ENCODE measurements at places on chromosomes 16 and 17.

- DNase-seq: no peak
These were observed 2.1 kb downstream of the SSTR2 start for GRCh38 chr17:73166731-73167581.

- DNase-seq: no peak
These were observed 347.2 kb upstream of the XYLT1 start for GRCh38 chr16:17817943-17818342.

GRCh38 chr17:1168533-1169220, 11.1 kb downstream of the ABR start:
- DNase-seq: no peak

DNA sequence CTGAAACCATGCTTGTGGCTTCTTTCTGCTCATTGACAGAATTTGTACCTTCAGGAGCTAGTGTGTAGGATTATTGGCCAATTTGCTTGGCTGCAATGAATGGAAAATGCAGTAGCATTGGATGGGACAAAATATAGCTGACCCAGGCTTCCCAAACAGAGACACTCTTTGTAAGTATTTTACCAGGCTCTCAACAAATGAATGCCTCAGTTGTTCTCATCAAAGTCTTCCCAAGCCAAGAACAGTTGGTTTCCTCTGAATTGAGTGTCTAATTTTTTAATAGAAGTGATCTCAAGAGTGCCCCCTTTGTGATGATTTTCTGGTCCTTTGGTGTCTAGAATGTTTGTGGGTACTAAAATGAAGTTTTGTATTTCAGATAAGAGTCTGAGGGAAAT, 140.9 kb downstream of the SHISA9 start:
- no peak for DNase-seq

- no peak for DNase-seq
These were observed 12.7 kb upstream of the CD300A start for GRCh38 chr17:74453665-74454196.

DNA sequence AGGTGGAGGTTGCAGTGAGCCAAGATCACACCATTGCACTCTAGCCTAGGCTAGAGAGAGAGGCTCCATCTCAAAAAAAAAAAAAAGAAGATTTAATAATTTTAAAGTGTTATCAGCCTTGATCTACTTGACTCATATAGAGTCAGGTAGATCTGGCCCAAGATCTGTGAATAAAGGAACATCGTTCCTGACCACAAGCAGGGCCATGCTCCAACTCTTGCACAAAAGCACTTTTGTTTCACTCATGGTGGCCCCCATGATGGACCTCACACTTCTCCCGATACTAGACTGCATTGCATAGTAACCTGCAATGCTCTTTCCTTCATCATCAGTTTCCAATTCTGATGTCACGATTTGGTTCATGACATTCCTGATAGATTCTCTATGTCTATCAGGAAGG, 5.2 kb upstream of the MYH11 start:
- DNase-seq: no peak

DNA sequence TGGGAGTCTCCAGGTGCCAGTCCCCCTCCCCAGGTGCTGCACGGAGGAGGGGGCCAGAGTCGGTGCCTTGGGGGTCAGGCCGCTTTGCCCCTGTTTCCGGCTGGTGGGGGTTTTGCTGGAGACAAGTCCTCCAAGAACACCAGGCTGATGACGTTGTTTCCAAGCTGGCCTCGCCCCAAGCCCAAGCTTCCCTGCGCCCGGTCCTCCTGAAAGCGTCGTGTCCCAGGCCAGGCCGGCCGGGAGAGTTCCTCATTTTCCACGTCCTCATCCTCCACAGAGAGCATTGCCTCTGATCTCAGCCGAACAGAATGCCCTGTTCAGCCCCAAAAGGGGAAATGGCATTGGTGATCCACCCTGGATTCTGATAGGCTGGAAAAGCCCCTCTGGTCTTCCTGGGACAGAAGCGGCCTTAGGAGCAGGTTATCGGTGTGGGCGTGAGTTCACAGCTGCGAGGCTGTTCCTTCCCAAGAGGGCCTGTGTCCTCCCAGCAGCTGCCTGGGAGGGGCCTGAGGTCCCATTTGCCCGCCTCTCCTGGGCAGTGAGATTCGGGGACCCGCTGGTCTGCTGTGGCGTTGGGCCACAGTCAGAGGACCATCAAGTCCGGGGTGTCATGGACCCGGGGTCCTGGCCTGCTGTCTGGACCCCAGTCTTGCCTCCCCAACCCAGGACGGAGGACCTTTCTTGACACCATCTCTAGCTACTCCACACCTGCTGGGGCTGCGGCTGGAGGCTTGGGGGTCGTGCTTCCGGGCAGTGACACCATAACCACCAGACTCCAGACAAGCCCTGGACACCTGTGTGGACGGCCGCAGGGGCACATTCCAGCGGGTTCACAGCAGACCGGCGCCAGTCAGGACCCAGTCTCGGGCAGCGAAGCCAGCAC, 7.1 kb downstream of the SOX8 start:
- DNase-seq: no peak

- no peak for DNase-seq
These were observed 93.9 kb downstream of the TMEM114 start for GRCh38 chr16:8496364-8496763.

DNA sequence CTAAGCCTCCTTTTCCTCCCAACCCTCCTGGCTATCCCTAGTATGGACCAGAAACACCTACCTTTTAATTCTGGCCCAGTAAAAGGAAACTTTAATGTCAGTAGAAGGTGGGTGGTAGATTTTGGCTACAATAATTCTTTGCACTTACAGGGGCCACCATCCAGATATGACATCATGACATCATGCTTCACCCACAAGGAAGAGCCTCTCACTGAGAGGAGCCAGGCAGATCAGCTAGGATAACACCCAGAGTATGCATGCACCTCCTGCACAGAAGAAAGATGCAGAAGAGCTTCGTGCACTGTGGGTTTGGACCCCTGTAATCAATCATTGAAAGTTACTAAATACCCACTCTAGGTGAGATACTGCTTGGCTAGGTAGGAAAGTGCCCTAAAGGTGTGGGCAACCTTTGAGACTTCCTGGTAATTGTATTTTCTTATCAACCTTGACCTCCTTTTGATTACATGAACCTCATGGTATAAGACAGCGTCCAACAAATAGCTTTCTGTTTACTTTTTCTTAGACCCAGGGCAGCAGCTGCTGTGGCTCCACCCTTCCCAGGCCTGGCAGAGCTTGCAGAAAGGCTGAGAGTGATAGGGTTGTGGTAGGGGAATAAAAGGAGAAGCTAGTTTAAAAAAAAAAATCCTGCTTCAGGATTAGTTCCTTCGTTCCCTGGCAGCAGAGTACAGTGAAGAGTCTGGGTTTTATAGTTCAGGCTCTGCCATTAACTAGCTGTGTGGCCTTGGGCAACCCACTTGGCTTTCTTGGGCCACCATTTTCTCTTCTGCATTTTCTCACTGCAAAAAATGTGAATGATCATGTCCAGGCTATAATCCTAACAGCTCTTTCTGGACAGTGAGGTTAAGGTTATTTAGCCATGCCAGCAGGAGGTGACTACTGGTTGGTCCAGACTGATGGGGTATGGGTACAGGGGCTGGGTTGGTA, 6.2 kb downstream of the MAP3K14 start:
- no peak for DNase-seq

GRCh38 chr17:45277992-45278391, 16.1 kb upstream of the SPATA32 start:
- DNase-seq: no peak

GRCh38 chr17:73933871-73934270, 269.6 kb upstream of the RPL38 start:
- no peak for DNase-seq

- no peak for DNase-seq
These were observed 168.0 kb downstream of the AATF start for GRCh38 chr17:37116671-37117185.

DNA sequence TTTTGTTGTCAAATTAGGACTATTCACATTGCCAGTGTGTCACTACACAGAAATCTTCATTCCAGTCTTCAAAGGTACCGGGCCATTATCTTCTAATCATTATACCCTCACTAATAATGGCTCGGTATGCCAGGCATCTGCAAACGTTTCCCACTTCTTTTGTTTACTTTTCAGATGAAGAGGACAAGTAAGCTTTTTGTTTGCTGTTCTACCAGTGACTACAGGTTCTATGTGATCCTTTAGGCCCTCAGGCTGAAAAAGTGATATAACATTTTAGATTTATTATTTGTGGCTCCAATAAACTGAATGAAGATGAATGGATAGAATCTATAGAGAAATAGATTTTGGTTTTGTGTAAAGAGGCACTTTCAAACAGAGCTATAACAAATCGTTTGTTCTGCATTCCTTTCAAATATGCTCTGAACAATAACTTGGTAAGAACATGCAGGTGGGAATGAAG, 403 bp upstream of the KRTAP3-1 start:
- DNase-seq: no peak

GRCh38 chr16:15032547-15033308, 23.1 kb downstream of the NTAN1 start:
- DNase-seq: no peak

GRCh38 chr16:592518-593306, 2.8 kb downstream of the RAB40C start:
- DNase-seq: no peak

GRCh38 chr16:57824888-57825287, 22.6 kb upstream of the KIFC3 start:
- DNase-seq: no peak

DNA sequence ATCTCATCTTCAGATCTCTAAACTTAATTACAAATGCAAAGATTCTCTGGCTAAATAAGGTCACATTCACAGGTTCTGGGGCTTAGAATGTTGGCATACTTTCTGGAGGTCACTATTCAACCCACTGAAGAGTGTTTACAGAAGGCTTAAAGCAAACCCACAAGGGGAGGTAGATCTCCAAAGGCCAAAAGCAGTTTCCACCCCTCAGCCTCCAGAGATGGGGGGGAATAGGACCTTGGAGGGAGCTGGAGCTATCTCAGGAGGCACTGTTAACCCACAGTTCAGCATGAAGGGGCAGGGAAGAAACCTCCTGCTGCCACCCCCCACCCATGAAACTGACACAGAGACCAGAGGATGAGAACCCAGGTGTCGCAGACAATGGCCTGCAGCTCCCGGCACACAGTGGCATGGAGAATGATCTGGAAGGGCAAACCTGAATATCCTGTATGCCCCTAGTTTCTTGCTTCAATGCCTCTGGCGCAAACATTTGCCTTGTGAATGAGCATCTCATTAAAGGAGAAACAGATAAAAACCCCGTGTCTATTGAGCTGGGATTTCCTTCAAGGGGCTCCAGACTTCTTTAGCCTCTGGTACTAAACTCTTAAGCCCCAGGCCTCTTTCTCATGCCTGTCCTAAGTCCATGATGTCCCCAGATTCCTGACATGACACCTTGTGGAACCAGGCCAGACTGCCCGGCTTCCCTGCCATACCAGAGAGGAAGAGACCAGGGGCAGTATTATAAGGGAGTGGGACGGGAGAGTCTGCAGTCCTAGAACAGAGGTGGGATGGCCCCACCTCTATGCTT, 103.1 kb upstream of the CDH5 start:
- DNase-seq: no peak

DNA sequence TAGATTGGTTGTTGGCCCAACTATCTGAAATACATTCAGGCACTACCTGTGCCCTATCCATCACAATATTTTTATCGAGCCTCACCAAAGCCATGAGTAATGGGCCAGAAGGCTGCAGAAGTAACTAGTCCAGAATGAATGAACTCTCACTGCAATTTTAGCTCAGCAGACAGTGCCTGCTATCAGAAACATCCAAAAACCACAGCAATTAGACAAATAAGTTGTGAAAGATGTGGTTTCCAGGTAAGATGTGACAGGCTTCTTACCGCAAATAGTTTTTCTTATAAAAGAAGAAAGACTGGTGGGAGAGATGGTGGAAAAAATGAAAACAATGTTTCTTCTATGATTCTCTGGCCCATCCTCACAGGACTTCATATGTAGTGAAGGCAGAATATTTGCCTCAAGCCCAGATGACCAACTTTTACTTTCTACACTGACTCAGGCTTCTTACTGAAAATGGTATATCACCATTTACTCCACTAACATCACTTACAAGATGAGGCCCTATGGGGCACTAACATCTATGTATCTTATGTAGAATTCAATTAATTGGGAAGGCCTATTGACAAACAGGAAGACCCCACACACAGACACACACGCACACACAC, 9.8 kb upstream of the RFFL start:
- DNase-seq: no peak

DNA sequence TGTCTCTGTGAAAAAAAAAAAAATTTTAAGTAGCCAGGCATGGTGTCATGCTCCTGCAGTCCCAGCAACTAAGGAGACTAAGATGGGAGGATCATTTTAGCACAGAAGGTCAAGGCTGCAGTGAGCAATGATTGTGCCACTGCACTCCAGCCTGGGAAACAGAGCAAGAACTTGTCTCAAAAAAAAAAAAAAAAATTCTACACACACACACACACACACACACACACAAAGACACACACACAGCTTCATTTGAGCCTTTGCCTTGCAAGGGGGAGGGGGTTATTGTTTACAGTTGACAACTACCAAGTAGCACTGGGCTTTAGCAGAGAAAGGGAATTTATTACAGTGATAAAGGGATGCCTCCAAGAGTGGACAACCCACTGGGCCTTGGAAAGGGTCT, 4.9 kb upstream of the POLR3E start:
- DNase-seq: no peak

GRCh38 chr16:56470232-56470631, 18.9 kb downstream of the OGFOD1 start:
- no peak for DNase-seq

- DNase-seq: no peak
These were observed 185.5 kb downstream of the NTN1 start for GRCh38 chr17:9206741-9207332.

DNA sequence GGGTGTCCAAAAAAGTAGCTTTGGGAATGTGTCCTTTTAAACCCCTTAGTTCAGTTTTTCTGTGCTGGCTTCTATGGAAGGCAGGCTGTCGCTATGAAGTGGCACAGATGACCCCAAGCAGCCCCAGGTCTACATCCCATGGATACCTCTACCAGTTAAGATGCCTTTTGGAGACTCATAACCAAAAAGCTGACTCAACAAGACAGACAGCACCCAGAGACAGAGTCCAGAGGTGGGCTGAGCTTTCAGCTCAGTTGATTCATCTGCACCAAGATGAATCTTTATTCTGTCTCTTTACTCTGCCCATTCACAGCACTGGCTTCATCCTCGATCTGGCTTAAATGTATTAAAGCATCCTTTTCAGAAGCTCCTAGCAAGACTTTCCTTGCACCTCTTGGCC, 29.8 kb upstream of the RBBP6 start:
- no peak for DNase-seq

- DNase-seq: no peak
These were observed 590 bp downstream of the ITGAX start for GRCh38 chr16:31355431-31356100.
